ENCODE measurements at places on chromosomes 6 and 20.

DNA sequence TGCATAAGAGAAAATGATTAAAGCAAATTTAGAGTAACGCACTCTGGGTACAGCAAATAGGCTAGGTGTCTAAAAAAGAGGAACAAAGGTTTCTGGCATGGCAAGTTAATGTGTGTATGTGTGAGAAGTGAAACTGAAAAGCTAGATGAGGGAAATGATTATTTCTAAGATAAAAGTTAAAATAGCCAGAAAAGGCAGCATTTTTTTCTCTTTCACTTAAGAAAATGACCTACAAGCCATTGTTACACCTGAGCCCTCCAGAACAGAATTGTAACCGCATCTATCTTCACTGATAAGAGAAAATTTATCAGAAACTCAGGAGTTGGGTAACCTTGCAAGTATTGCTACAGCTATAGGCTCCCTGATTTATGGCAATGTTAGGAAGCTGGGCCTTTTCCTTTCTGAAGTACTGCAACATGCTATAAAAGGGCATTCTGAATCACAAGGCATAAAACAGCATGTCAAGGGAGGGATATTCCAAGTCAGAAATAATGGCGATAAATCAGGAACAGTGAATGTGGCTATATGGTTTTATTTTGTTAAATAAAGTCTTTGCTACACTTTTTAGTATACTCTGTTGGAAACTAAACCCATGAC is 395.3 kb downstream of the TBC1D32 start:
- DNase-seq: no peak

DNA sequence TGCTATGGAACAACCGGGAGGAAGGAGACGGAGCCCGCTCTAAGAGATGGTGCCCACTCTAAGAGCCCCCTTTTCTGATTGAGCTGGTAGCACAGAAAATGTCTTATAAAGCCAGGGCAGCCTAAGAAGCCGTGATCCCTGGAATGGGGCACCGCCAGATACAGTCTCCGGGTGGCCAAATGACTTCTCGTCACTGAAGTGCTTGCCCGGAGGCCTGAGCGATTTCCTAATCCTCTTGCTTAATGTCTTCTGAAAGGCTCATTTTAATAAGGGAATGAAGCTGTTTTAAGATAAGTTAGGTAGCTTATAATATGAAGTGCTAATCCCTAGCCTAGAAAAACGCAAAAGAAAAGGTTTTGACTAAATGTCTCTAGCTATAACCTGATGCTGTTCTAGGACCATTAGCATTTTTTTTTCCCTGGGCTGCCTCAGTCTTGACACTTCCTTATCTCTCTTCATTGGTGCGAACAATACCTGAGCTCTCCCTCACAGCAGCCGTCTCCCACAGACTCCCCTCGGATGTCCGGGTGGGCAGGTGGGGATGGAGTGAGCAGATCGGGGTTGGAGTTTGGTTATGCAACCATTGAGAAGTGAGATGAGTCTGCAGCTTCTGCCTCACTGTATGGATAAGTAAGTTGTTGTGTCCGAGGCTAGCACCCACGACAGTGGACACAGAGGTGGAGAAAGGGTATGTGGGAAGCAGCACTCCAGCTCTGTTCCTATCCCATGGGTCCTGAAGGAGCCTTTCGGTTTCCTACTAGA is 559.4 kb upstream of the AGPAT4 start:
- no peak for DNase-seq

GRCh38 chr20:62381202-62381797 is 5.6 kb upstream of the RPS21 start:
- DNase-seq: no peak

DNA sequence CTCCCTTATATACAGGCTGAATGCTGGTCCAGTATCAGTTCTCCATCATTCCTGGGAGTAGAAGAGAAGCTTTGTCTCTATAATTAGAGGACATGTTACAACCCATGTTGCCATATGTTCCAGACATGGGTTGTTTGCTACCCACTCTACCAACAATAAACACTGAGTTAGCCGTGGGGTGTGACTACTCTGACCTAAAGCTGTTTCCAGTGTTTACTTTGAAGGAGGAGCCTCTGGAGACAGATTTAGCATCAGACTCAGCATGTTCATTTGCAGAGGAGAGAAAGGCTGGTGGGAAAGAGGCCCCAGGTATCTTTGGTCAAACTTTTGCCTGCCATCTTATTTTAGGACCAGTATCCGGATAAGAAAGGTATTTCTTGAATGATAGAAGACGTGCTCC is 157.9 kb upstream of the SNX9 start:
- DNase-seq: no peak

- DNase-seq: no peak
Observed at GRCh38 chr6:24139639-24140038, 13.6 kb downstream of the NRSN1 start.

DNA sequence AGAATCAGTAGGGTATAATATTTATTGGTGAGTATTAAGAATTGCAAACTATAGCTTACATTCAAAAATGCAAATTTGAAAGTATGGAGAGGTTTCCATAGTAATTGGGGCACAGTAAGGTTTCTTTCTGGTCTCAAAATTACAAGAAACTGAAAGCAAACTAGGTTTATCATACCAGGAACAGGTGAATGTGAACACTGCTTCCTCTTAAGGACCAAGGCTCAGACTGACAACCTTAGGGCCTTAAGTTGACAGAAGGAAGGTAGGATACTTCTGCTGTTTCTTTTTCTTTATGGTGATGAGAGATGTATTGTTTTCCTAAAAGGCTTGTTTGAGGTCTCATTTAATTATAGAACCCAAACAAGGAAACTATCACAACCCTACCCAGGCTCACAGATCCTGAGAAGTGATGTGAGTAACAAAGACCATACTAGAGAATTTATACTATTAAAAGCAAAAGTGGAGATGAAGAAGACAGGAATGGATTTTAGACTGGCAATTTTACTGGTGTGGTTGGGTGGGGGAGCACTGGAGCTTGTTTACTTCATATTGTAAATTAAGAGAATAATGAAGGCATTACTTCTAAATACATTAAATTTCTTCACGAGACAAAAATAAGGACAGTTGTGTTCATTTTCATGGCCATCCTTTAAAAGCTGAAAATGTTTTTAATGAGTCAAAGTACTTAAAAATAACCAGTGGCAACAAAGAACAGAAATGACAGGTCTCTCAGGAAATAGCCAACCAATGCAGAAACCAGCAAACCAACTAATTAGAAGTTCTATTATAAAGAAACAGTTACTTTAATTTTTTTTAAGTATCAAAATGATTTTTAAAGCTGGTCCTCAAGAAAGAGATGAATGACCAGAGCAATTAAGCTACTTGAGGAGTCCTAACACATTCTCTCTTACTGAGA is 21.3 kb downstream of the STAU1 start:
- DNase-seq: no peak

GRCh38 chr6:43061861-43062260 is 2.4 kb downstream of the KLC4 start:
- DNase-seq: no peak

- no peak for DNase-seq
Observed at GRCh38 chr6:132734694-132735236, 20.9 kb upstream of the VNN1 start.

- no peak for DNase-seq
Observed at GRCh38 chr20:38551056-38551626, 29.9 kb upstream of the ADIG start.

DNA sequence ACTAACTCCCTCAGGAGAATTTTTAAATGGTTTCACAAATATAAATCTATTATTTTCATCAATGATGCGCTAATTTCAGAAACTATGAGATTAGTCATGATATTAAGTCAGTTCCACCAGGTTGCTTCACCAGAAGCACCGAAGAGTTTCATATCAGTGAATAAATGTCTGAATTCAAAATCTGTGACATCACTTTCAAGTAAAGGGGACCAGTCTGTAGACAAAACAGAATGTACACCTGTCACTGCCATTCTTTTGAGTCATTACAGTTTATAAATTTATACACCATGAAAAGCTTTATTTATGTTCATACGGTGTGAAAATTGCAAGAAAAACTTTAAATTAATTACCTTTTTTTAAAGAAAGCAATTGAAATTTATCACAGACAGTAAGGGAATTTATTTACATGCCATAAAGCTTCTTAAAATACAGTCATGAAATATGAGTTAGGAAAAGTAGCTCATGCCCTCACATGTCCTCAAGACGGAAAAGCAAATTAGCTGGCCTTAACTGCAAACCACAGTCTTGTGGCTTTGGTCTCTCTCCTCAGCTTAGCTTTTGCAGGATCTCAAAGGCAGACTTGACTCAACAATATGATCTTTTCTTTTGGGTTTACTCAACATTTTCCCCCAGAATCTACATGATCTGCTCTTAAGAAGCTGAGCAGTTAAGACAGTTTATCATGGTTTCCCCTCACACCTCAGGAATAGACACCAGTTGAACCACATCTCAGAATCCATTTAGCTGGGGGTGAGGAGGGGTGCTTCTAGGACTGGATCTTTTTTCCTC is 177.7 kb upstream of the MCHR2 start:
- no peak for DNase-seq

GRCh38 chr20:47392015-47392720 is 35.7 kb upstream of the ZMYND8 start:
- no peak for DNase-seq

DNA sequence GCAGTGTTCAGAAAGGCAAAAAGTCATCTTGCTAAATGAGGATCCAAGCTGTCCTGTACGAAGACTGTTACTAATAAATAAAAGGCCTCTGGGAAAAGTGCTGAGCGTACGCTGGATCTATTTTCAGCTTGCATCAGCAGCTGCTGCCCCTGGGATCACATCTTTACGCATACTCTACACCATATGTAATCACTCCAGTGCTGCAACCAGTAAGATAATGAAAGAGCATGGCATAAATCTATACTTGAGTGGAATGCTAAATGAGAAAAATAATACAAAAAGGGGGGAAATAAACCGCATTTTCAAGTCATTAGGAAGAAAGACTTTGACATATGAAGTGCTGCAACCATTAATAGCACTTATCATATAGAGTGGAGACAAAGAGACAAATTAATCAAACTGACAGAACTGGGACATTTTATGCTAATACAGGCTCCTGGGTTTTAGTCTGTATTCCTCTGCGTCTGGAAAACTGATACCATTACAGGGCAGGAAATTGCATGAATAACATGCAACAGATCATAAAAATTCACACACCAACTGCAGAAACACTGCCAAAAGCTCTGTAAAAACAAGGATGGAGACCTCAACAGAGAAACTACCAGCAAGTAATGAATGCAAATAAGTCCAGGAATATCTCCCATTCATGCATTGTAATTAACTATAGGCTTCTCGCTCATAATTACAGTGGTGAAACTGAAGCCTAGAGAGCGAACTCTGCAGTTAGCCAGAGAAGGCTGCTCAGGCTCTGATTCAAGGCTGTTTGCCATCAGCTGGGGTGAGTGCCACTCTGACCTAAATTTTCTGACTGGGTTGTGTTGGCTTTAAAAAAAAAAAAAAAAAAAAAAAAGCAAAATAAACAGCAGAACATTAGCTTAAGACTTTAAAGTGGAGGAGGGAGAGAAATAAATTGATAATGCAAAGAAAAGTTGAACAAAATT is 83.8 kb downstream of the GJA10 start:
- no peak for DNase-seq

DNA sequence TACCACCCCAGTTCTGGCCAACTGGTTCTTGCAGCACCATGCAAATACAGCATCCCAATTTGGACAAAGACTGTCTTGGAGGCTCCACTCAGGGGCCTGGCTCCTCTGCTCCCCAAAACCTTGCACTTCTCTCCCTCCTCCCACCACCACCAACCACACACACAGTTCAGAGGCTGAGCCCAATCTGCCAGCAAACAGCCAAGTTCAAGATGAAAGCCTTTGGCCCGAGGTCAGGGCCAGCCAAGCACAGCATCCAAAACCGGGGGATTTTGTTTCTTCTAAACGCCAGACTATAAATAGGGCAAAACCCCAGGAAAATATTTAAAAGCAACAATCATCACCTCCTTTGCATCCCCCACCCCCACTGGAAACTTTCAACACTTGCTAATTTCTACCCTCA is 5.7 kb downstream of the KCNK5 start:
- no peak for DNase-seq

DNA sequence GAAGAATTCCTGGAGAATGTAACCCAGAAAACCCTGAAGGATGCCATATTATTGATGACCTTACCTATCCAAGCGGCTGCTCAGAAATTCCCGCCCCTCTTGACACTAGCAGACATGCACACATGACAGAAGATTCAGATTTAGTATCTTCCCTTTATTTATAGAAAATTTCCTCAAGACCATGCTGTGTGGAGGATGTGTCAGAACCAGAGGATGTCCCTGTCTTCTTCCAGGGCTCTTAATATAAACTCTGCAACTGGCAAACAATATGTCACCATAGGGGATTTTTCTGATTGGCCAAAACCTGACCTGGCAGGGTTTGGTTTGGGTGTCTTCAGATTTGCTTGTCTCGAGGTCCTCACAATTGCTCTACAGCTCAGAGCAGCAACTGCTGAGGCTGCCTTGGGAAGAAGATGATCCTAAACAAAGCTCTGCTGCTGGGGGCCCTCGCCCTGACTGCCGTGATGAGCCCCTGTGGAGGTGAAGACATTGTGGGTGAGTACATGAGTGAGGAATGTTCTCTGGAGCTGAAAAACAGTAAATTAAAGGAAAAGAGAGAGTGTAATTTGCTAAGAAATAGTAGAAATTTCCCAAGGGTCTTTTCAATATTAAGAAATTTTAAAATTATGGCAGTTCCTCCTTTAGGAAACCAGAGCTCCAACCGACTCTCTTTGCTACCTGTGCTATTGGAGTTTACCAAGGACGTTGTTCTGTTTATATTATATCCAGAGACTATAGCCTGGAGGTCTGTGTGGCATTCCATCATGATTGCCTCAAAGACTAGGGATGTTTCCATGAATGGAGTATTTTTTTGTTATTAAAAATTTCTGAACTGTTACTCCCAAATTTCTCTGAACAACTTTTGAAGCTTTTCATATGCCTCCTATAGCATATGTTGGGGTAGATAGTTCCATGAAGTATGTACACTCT is at the start of gene HLA-DQA2:
Gene HLA-DQA2 (plus strand): TSS at position 361 of the 930 bp plus-strand sequence. CDS start 53 bp downstream, at position 414.
- DNase-seq: no peak

DNA sequence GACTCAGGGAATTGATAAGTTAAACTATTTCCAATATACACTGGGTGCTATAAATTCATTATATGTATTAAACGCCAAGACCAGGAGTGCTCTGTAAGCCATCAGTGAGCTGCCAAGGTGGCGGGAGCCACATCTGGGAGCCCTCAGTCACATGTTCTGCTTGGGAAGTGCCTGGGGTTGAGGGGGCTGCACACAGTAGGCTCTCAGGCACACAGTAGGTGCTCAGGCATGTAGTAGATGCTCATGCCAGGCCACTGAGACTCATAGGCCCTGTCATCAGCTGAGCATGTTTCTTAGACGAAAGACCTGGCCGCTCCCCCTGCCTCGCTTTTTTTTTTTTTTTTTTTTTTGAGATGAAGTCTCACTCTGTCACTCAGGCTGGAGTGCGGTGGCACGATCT is 83.3 kb upstream of the BHLHE23 start:
- no peak for DNase-seq

DNA sequence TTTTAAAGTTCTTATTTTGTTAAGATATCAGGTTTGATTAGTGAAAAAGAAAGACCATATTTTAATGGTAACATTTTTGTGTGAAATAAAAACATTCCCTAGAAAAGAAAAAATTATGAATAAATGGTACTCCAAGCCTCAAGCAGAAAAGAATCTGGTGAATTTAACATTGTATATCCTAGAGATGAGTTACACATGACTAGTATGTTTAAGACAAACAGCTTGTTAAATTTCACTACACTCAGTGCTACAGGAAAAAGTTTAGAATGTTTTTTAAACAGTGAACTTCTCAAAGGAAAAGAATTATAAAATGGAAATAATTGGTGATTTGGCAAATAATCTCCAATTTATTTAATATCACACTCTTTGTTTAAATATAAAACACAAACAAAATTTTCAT is 222.7 kb upstream of the MCHR2 start:
- DNase-seq: no peak

GRCh38 chr6:84136364-84137050 is 90.9 kb downstream of the CEP162 start:
- DNase-seq: no peak

All from effector memory CD8-positive, alpha-beta T cell (primary cell).